ENCODE measurements at places on chromosomes 1 and 21. TPM values are rescaled to one million over a fixed set of nuclear protein-coding genes. Genes with fewer than 3 reads are reported as not detected.

- no peak for DNase-seq
Measured at GRCh38 chr1:4971666-4972065, 317.3 kb downstream of the AJAP1 start.

GRCh38 chr1:25006770-25007169 lies 76.7 kb upstream of the RUNX3 start:
- no peak for DNase-seq

- no peak for DNase-seq
Measured at GRCh38 chr1:205978676-205979075, 24.5 kb downstream of the RAB7B start.

The LCE1C gene
- not detected for total RNA-seq

The ICOSLG gene
- total RNA-seq, result 1.3 TPM

DNA sequence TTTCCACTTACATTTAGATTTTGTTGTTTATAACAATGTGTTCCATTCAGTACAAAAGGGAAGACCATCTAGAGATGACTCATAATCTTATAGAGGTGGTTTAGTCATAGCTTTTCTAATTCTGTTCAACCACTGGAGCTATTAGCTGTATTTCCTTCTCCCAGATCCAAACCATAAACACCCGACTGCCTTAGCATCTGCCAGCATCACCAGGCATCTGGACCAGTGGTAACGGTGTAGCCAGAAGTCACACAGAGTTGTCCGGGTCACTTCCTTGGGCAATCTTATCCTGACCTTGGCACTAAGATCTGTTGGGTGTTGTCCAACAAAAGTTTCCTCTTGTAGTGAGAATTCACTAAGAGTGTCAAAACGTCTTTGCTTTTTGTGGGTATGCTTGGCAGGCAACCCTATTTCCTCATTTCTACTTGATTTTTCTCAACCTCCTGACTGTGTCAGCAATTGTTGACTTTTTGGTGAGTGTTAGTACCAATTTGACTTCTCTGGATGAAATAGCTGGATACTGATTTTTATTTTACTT lies 372.1 kb upstream of the B3GALT2 start:
- DNase-seq, result peak; percentile 55

The TTC34 gene
- 0.75 TPM for total RNA-seq

- no peak for DNase-seq
Measured at GRCh38 chr1:41811051-41811795, 107.5 kb downstream of the HIVEP3 start.

DNA sequence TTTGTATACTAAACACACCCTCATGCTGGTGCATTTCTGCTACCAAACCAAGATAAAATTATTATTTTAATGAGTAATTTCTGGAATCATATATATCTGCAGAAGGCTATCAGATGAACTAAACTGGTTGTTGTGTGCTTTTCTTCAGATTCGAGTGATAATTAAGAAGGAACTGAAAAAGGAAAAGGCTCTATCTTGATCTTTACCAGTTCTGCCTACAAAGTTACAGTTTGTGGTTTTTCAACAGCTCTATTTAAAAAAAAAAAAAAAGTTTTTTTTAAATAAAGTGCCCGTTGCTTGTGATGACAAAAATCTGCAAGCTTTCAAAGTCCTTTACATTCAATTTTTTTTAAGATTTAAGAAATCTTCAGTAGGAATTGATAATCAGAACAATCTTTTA lies 13.6 kb downstream of the DENND1B start:
- DNase-seq, result no peak

DNA sequence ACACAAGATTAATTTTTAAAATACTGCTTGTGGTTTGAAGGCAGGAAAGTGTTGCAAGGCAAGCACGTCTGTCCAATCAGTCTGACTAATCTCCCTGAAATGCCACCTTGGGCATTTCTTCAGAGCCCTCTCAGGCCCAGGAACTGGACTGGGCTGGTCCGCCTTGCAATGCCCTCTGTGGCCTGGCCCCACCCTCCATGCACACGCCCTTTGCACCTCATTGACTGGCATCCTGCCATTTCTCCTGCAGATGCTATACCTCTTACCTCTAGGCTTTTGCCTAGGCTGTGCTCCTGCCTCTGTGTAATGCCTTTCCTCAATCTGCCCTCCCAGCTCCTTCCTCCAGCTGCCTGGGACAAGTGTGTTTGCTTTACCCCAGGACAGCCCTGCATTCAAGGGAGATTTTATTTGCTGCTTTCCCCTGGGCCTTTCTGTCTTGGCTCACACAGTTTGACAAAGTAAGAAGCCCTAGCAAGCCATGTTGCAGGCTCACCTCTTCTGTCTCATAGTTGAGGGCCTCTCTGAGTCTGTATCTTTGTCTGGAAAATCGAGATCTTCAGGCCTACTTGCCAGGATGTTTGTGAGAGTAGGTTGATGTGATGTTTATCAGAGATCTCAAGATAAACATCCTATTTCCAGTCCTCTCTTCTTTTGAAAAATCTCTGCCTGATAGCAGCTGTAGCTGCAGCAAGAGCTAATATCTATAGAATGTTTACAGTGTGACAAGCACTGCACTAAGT lies 149.2 kb upstream of the JUN start:
- DNase-seq, result peak; percentile 98

The SLC5A9 gene
- total RNA-seq, result not detected

DNA sequence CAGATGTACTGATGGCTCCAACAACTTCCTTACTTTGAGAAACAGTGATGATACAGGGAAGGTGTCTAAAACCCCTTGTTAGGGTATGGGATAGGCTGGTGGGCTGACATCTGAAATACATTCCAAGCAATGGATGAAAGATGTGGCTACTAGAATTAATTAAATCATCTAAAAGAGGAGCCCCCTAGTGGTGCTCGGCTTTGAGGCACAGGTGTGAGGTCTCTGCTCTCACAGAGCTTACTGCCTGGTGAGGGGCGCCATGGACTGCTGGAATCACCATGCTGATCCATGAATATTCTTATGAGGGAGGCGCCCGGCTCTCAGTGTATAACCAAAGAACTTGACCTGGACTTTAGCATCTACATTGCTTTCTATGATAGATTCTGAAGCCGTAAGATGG lies 48.5 kb downstream of the GNG4 start:
- no peak for DNase-seq

GRCh38 chr21:45508607-45509565 lies 33.4 kb downstream of the SLC19A1 start:
- no peak for DNase-seq

- DNase-seq, result peak; percentile 45
Measured at GRCh38 chr1:27102707-27103468, 52.0 kb downstream of the SLC9A1 start.

DNA sequence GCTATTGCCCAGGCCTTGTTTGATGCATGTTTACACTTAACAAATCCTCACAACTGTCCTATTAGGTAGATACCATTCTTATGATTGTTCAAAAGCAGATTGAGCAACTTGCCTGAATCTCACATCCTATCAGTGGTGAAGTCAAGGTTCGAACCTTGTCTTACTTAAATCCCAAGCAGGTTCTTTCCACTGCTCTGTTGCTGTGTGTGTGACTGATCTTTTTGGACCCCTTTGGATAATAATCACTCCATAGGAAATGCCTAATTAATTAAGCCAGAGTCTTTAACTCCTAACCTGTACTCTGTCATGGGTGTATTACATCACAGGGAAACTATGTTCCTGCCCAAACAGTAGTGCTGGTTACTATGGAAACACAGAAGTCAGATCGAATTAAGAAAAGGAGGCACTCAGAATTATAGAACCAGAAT lies 84.2 kb downstream of the SPATA46 start:
- peak; percentile 63 for DNase-seq

DNA sequence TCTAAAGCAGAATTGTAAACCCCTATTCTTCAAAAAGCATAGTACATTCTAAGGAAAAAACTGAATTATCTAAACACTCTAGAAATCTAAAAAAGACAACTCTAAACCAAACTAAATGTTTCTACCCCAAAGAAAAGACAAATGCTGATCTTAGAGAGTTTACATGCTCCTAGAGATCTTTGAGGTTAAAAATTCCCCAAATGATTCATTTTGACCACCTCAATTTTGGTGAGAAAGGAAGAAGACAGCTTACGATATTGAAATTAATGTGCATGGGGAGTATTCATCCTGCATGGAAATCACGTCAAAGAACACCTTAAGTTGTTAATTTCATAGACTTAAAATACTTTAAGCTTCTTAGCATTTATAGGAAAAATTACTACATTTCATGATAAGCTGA lies 377.8 kb upstream of the RUNX1 start:
- DNase-seq, result no peak

The ROR1 gene
- total RNA-seq, result 21.8 TPM

The MT1HL1 gene
- total RNA-seq, result not detected

DNA sequence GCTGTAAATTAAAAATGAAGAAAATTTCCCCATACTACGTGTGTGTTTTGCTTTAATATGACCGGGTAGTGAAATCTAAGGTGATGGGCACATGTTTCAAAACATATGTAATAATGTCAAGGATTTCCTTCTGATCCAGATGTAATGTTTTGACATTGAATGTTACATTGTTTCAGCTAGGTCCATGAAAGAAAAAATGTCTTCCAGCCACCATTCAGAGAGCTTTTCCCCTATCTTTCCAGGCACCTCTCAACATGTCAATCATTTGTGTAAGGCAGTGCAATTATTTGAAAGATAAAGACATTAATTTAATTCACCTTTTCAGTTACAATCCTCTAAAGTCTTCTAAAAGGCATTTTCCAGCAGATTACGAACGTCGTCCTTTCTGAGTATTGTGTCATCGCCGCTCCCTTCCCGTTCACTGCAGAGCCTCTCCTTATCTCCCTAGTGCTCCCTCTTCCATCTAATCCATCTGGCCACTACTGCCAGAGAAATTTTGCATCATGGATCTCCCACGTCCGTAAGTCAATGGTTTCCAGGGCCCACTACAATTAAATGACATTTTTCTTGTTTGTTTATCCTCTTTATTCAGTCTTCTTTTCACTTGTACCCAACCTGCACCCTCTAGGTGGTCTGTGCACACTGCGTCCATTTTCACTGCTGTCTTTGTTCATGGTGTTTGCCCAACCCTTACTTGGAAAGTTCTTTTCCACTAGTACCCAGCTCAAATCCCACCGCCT lies 1.3 kb upstream of the VAMP3 start:
- no peak for DNase-seq

- peak; percentile 48 for DNase-seq
Measured at GRCh38 chr1:237901299-237901934, 10.7 kb upstream of the ZP4 start.

The IRF6 gene
- total RNA-seq, result 422 TPM

The LEPROT gene
- total RNA-seq, result 55.1 TPM

The BLACAT1 gene
- 1.5 TPM for total RNA-seq

- no peak for DNase-seq
Measured at GRCh38 chr1:207822124-207822601, 70.3 kb downstream of the CD46 start.

GRCh38 chr1:25110036-25110435 lies 122.3 kb downstream of the SYF2 start:
- DNase-seq, result no peak

The CDC42 gene
- total RNA-seq, result 414 TPM

GRCh38 chr1:84988588-84988987 lies 8.3 kb downstream of the MCOLN2 start:
- DNase-seq, result no peak

- no peak for DNase-seq
Measured at GRCh38 chr21:29810871-29811270, 128.9 kb downstream of the GRIK1 start.

The SPRR2G gene
- not detected for total RNA-seq

All from mammary epithelial cell (primary cell).